ENCODE measurements at places on chromosomes 2 and 18. TPM values are rescaled to one million over a fixed set of nuclear protein-coding genes. Genes with fewer than 3 reads are reported as not detected.

Gene EVX2
- not detected for total RNA-seq

Gene PAIP2B
- 7.7 TPM for total RNA-seq

Gene LINC00305
- not detected for total RNA-seq

DNA sequence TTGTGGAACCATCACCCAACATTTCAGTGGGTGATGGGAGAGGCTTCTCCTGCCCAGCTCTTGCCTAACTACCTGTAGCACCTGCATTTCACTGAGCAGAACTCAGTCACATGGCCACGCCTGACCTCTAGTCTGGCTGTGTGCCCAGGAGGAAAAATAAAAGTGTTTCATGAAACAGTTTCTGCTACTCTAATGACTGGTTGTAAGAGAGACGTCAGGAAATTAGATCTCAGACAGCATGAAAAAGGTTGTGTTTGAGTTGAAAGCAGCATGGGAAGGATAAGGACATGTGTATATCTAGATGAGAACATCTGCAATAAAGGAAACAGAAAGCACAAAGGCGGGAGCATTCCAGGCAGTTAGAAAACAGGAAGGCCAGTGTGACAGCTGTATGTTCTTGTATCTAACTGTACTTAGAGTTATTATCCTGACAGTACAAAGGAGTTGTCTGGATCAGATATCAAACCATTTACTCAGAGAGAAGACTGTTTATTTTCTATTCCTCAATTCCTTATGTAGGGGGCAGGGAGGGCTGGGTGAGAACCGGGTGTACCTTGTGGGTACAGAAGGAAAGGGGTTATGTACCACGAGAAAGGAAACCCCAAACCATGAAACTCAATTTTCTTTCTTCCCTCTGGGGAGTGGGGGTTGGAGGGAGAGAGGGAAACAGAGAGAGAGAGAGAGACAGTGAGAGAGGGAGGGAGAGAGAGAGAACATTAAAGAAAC lies 307.4 kb upstream of the VWC2L start:
- H3K27me3 ChIP-seq: no peaks in the 10 kb centered on the region
- H3K36me3 ChIP-seq: no peaks in the 10 kb centered on the region
- H3K4me3 ChIP-seq: no peak overlapping the region
- no peaks in the 10 kb centered on the region for H3K4me1 ChIP-seq

Gene ACKR3
- 12.6 TPM for total RNA-seq

Gene MYO5B
- total RNA-seq: 23.3 TPM

GRCh38 chr2:144383571-144384100 lies 136.3 kb downstream of the ZEB2 start:
- no peak for DNase-seq
- H3K36me3 ChIP-seq: peaks cover 16% of the 10 kb centered on the region
- H3K4me1 ChIP-seq: peaks cover 28% of the 10 kb centered on the region
- H3K4me3 ChIP-seq: no peak overlapping the region
- H3K27ac ChIP-seq: no peak overlapping the region

Gene IL1RL2
- not detected for total RNA-seq

Gene CHCHD5
- total RNA-seq: 23.0 TPM

DNA sequence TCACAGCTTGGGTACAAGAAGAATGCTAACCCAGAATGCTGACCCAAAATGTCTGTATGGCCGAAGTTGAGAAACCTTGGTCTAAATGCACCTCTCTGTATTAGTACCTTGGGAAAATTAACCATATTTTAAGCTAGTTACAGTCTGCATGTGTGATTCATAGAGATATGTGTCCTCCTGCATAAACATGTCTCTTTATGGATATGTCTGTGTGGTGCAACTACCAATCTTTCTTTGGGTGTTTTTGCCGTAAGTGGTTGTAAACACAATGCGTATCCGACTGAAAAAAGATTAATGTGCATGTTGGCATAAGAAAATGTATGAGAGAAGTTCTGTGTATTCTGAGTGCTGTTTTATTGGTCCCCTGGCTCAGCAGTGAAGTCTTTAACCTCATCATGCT lies 54.2 kb upstream of the GAREM2 start:
- peaks cover 8% of the 10 kb centered on the region for H3K36me3 ChIP-seq
- no peak overlapping the region for H3K27ac ChIP-seq
- DNase-seq: no peak
- H3K4me1 ChIP-seq: no peaks in the 10 kb centered on the region
- H3K27me3 ChIP-seq: no peaks in the 10 kb centered on the region
- no peak overlapping the region for H3K4me3 ChIP-seq

DNA sequence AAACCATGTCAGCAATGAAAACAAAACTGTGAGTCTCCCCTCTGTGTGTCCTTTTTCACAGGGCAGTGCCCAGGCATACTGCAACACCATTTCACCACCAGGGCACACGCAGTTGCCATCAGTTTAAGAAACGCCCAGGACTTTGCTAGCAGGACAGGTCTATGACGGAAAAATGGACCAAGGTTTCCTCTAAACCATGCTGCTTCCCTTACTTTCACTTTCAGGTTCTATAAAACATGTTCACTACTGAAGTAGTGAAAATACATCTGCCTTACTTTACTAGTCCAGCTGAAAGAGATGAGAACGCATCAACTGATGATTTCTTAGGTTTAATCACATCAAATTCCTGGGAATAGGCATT lies 110.5 kb downstream of the TCF4 start:
- no peak for DNase-seq
- H3K4me1 ChIP-seq: peaks cover 5% of the 10 kb centered on the region
- no peaks in the 10 kb centered on the region for H3K27me3 ChIP-seq
- H3K4me3 ChIP-seq: peak overlapping the region; percentile 54

- H3K27me3 ChIP-seq: no peaks in the 10 kb centered on the region
- H3K27ac ChIP-seq: peak overlapping the region; percentile 80
- DNase-seq: peak; percentile 74
- H3K4me1 ChIP-seq: peaks cover 54% of the 10 kb centered on the region
- H3K36me3 ChIP-seq: peaks cover 18% of the 10 kb centered on the region
Measured at GRCh38 chr2:25314514-25315315, 27.0 kb downstream of the DNMT3A start.

DNA sequence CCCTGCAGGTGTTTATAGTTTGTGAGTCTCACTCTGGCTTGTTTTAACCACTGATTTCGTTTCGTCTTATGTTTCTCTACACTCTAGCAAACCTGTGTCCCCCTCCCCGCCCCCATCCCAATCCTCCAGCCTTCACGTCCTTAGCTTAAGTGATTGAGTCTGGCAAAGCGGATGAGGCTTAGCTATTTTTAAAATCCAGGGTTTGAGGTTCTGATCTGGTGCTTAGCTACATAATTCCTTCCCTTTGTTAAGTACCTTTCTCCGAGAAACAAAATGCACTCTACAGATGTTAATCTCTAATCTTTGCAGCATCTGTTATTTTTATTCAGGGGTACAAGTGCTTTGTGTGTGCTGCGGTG lies 7.8 kb downstream of the AGAP1 start:
- H3K4me3 ChIP-seq: peak overlapping the region; percentile 5
- no peak overlapping the region for H3K27ac ChIP-seq
- DNase-seq: no peak
- peaks cover 57% of the 10 kb centered on the region for H3K4me1 ChIP-seq
- H3K36me3 ChIP-seq: no peaks in the 10 kb centered on the region
- H3K27me3 ChIP-seq: no peaks in the 10 kb centered on the region

GRCh38 chr18:3058328-3059191 lies 45.6 kb upstream of the LPIN2 start:
- no peak for DNase-seq
- peak overlapping the region; percentile 33 for H3K27ac ChIP-seq
- peaks cover 37% of the 10 kb centered on the region for H3K4me1 ChIP-seq
- no peaks in the 10 kb centered on the region for H3K36me3 ChIP-seq

Gene DSG2
- 27.6 TPM for total RNA-seq

GRCh38 chr2:98009887-98010760 lies 14.4 kb upstream of the TMEM131 start:
- no peak overlapping the region for H3K4me3 ChIP-seq
- no peak for DNase-seq
- peaks cover 14% of the 10 kb centered on the region for H3K4me1 ChIP-seq

DNA sequence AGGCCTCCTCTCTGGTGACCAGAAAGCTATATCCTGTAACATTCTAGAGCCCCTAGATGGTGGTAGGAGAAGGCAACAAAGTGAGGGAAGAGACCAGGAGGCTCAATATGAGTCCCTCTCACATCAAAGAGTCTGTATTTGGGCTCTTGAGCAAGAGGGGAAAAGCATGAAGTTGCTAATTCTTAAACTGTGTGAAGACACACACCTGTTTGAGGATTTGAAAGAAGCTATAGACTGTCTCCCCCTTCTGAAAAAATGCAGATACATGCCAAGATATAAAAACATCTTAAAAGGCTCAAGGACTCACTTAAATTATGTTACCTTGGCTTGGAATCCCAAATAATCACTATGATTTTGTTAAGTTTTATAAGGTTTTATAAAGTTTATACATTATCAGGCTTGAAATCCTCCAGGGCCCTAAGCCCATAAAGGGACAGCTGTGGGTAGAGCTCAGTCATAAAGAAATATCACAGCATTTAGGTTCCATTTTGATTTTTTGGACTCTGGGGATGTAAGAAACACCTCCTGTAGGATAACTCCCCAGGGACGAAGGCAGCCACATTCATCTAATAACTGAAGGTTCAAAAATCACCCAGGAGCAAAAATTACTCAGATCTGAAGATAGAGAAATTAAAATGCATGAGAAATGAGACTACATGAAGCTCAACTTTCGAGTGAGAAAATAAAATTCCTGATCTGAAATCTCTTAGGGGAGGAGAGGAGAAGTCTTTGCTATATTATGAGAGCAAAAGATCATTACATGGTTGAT lies 136.1 kb upstream of the LGALSL start:
- DNase-seq: no peak
- H3K4me1 ChIP-seq: peaks cover 8% of the 10 kb centered on the region
- no peaks in the 10 kb centered on the region for H3K27me3 ChIP-seq
- H3K4me3 ChIP-seq: no peak overlapping the region
- no peak overlapping the region for H3K27ac ChIP-seq

Gene MALL
- total RNA-seq: 82.7 TPM

- H3K4me3 ChIP-seq: no peak overlapping the region
- no peaks in the 10 kb centered on the region for H3K27me3 ChIP-seq
- no peaks in the 10 kb centered on the region for H3K36me3 ChIP-seq
- no peak overlapping the region for H3K27ac ChIP-seq
- H3K4me1 ChIP-seq: no peaks in the 10 kb centered on the region
- DNase-seq: no peak
Measured at GRCh38 chr2:78963881-78964280, 61.6 kb upstream of the REG3G start.

GRCh38 chr2:30641765-30642345 lies 165.4 kb downstream of the CAPN13 start:
- no peak overlapping the region for H3K4me3 ChIP-seq
- H3K27ac ChIP-seq: no peak overlapping the region
- no peak for DNase-seq
- H3K27me3 ChIP-seq: no peaks in the 10 kb centered on the region
- H3K4me1 ChIP-seq: no peaks in the 10 kb centered on the region

DNA sequence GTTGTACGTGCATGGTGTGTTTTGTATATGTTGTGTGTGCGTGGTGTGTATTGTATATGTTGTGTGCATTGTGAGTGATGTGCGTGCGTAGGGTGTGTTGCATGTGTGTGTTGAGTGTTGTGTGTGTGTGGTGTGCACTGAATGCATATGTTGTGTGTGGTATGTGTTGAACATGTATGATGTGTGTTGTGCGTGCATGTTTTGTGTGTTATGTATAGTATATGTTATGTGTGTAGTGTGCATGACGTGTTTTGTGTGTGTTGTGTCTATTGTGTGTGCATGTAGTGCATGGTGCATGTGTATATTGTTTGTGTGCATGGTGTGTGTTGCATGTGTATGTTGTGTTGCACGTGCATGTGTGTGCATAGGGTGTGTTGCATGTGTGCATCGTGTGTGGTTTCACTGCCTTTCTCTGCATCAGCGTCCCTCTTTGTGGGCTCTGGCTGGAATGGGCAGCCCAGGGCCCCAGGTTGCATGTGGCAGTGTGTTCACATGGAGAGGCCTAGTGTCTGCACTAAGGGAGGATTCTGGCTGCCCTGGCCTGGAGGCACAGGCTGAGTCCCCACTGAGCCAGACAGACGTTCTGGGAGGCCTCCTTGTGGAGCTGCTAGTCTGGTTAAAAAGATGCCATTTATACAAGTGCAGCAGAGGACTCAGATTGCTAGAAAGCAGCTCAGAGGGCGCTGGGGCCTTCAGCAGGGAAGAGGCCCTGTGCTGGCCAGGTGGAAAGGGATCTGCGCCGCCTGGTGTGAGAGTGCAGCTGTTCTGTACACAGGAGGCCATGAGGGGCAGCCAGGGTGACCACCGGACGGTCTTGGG lies 107.2 kb downstream of the FAM168B start:
- H3K27me3 ChIP-seq: no peaks in the 10 kb centered on the region
- H3K36me3 ChIP-seq: no peaks in the 10 kb centered on the region
- no peak overlapping the region for H3K4me3 ChIP-seq
- no peaks in the 10 kb centered on the region for H3K4me1 ChIP-seq
- H3K27ac ChIP-seq: no peak overlapping the region
- no peak for DNase-seq

- H3K27me3 ChIP-seq: peaks cover 23% of the 10 kb centered on the region
- H3K27ac ChIP-seq: no peak overlapping the region
- H3K4me1 ChIP-seq: peaks cover 6% of the 10 kb centered on the region
- DNase-seq: no peak
Measured at GRCh38 chr2:39666491-39667101, 879 bp downstream of the TMEM178A start.

- no peak overlapping the region for H3K4me3 ChIP-seq
- no peak overlapping the region for H3K27ac ChIP-seq
- H3K4me1 ChIP-seq: no peaks in the 10 kb centered on the region
- DNase-seq: no peak
- no peaks in the 10 kb centered on the region for H3K27me3 ChIP-seq
Measured at GRCh38 chr18:40159141-40160017, 1795.7 kb upstream of the PIK3C3 start.

Gene DPYSL5
- total RNA-seq: not detected

GRCh38 chr2:218962859-218963492 lies 3.5 kb downstream of the CDK5R2 start:
- H3K36me3 ChIP-seq: no peaks in the 10 kb centered on the region
- H3K4me1 ChIP-seq: peaks cover 8% of the 10 kb centered on the region
- H3K4me3 ChIP-seq: no peak overlapping the region
- H3K27ac ChIP-seq: no peak overlapping the region
- H3K27me3 ChIP-seq: peaks cover 78% of the 10 kb centered on the region

GRCh38 chr2:28435814-28436351 lies 43.2 kb downstream of the FOSL2 start:
- H3K27me3 ChIP-seq: no peaks in the 10 kb centered on the region
- DNase-seq: no peak
- H3K36me3 ChIP-seq: no peaks in the 10 kb centered on the region
- no peak overlapping the region for H3K4me3 ChIP-seq

DNA sequence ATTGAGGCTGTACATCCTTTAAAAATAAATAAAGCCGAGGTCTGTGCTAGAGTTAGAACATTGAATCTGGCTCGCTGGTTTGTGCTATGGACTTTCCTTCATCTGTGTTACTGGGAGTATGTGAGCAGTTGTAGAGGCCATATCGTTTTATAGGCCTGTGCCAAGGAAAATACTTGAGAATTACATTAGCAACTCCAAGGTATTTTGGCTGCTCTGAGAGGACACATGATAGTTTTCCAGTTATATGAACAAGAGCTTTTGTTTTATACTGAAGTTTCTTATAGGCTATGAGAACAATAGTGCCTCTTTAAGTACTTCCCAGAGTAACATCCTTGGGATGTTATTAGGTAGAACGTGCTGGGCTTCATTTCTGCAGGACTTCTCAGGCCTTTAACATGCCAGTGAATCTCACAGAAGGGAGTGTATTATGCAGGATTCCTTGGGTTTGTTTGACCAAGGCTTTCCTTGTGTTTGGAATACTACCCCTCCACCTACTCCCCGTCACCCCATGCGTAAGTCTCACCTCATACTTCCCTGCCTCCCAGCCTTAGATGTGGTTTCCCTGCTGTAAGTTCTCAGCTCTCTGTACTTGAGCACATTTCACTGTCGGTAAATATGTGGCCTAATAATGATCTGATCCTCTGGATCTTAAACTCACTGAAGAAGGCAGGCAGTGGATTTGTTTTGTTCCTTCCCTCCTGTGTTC lies 21.0 kb downstream of the TCF7L1 start:
- no peak for DNase-seq
- no peak overlapping the region for H3K4me3 ChIP-seq
- H3K27me3 ChIP-seq: no peaks in the 10 kb centered on the region
- H3K27ac ChIP-seq: peak overlapping the region; percentile 22
- no peaks in the 10 kb centered on the region for H3K36me3 ChIP-seq

All from lower lobe of right lung (tissue), 2 donors.